ENCODE measurements at places on chromosomes 13 and 19.

DNA sequence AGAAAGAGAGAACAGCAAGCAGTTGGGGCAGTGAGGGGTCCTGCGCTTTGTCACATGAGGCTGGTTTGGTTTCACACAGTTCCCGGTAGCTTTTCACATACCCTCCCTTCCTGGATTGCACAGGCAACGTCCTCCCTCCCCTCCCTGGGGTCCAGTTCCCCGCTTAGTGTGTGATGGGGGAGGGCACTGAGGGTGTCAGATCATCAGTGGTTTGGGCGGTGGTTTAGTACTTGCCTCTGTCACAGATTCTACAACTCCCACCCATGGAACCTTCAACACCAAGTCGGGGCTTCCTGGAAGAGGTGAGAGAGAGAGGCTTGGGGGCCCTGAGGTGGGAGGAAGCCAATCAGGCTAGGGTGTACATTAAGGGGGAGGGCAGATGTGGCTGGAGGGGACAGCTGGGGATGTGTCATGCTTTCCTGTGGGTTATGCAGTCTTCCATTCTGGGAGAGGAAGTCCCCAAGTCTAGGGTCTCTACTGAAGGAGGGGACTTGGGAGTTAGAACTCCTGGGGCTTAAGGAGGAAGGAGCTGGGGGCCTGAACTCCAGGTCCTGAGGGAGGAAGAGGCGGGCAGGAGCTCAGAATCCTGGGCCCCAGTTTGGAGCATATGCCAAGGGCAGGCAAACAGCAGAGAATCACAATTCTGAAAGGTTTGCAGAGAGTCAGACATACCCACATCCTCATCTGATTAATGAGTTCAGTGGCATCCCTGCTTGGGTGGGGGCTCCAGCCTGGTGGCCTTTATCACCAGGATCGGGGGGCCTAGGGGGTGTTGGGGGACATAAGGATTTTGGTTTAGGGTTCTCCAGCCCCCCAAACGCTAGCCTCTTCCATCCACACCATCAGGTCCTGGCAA, at the start of gene NKG7:
Gene NKG7 (minus strand): TSS at position 6 of the 856 bp plus-strand sequence. CDS start 119 bp downstream, outside the sequence.
- DNase-seq, result no peak

DNA sequence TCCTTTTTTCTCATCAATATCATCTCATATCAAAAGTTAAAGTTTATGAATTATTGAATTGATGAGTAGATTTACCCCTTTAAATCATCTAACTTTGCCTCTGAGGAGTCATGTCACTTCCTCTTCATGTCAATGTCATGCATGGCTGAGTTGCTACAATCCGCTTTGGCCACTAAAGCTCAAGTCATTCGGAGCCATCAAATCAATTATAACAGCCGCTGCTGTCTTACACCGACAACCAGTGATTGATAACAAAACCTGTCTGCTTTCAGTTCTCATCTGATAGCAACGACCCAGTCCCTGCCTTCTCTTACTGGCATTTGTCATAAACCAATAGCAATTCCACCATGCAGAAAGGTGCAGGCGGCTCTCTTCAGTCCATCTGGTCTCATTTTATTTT, 429.3 kb downstream of the DIAPH3 start:
- DNase-seq, result no peak

DNA sequence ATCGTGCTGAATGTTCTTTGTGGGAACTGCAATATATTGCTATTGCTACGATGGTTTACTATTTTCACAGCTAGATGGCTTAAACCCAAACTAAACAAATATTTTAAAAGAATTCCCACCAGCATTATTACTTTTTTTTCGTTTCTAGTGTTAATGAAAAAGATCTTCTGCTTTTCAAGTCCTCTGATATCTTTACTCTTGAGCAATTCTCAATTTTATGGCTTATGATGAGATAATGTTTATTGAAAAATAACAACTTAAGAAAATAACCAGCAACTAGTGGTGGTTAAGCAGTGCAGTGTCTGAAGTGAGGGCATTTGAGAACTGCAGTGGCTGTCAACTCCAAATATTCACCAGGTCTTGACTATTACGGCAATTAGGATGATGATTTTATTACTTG, 360.4 kb downstream of the ENOX1 start:
- DNase-seq, result no peak

- DNase-seq, result peak; percentile 43
Measured at GRCh38 chr13:99617474-99618255, 116.4 kb downstream of the TM9SF2 start.

DNA sequence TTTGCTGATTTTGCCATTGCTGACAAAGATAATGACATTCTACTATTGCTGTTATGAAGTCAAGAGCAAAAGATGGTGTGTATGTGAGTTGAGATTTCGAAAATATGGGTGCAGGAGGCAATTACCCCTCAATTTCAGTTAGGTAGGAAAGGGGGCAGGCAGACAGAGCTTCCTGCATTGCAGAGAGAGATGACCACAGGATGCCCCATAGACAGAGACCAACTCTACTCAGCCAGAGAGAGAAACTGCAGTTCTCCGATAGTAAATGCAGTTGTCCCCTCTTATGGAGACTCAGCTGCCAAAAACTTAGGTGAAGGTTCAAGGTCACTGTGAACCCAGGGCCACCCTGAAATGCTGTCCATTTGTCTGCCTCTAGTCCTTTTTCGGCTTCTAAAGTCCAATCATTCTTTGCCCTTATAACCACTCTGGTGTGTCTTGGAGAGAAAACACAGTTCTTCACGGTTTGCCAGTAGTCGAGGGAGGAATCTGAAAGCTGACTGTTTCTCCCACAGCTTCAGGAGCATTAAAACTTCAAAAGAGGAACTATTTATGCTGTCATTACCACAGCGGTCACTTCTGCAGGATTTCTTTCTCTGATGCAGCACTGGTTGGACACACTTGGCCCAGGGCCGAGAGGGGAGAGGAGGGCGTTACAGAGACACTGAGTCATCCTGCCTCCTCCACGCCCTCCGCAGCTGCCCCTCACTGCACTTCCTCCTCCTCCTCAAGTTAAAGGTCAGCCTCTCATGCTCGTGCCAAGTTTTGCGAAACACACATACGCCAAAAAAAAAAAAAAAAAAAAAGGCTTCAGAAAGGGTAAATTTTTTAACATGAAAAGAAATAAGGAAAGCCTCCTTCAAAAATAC, 264.3 kb downstream of the FOXO1 start:
- DNase-seq, result peak; percentile 91

DNA sequence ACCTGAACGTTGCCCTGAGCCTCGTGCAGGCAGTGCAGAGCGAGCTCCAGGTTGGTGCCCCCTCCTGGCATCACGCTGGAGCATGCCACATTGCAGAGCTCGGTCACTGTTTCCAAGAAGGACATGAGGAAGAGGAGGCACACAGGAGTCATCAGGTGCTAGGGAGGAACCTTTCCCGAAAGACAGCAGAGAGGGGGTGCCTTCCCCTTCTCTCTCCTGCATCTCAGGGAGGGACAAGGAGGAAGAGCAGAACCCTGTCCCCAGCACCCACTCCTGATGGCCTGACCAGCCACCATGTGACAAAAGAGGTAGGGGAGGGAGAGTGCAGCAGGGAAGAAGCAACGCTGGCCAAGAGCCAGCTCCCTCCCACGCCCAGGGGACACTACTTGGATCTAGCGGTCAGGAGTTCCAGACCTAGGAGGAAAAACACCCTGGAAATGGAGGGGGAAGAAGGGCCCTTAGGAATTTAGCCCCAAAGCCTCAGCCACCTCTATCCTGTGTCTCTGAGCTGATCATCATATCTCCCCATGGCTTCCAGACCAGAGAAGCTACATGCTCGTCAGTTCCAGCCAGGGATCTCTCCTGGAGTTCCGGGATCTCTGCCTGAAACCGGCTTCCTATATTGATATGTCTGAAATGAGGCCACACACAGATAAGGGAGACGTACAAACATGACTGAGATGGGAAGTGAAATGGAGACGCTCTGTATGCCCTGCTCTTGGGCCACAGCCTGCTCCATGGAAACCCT, 17.0 kb upstream of the NAPA start:
- DNase-seq, result no peak

- peak; percentile 50 for DNase-seq
Measured at GRCh38 chr19:47786566-47786965, 8.1 kb downstream of the SELENOW start.

DNA sequence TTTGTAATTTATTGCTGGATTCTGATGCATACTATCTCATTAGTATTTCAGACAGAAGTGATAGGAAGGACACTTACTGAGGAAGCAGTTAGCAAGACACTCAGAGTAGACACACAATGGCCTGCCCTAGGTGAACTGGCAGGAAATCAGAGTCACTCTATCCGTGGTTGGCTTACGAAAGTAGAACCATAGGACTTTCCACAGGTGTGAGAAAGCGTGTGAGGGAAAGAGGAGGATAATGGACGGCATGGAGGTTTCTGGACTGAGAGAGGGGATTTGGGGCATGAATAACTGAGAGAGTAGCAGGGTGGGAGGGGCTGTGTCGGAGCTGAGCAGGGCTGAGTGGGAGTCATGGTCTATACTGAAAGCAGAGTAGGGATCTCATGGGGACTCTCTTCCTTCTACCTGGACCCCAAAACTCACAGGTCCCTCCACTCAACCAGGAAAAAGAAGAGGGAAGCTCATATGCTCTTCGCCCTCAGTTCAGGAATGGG, 18.7 kb upstream of the EID2 start:
- DNase-seq, result no peak

DNA sequence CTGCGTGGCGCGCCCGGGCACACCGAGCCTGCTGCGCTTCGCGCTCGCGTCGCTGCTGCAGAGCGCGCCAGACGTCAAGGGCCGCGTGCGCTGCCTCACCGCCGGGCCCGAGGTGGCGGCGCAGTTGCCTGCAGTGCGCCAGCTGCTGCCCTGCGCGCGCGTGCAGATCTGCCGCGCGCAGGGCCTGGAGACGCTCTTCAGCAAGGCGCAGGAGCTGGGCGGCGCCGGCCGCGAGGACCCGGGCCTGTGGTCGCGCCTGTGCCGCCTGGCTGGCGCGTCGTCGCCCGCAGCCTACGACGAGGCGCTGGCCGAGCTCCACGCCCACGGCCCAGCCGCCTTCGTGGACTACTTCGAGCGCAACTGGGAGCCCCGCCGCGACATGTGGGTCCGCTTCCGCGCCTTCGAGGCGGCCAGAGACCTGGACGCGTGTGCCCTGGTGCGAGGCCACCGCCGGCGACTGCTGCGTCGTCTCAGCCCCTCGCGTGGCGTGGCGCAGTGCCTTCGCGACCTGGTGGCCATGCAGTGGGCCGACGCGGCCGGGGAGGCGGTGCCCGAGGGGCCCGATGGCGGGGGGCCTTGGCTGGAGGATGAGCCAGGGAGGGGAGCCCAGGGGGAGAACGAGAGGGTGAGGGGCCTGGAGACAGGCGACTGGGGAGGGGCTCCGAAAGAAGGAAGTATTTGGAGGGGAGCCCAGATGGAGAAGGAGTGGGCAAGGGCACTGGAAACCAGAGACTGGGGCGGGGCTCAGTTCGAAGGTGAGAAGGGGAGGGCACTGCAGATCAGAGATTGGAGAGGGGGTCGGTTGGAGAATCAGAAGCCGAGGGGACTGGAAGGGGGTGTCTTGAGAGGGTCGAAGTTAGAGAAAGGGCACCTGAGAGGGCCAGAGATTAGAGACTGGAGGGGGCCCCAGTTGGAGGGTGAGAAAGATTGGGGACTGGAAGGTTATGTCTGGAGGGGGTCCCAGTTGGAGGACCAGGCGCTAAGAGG, 24.7 kb downstream of the ZSWIM9 start:
- DNase-seq, result no peak

DNA sequence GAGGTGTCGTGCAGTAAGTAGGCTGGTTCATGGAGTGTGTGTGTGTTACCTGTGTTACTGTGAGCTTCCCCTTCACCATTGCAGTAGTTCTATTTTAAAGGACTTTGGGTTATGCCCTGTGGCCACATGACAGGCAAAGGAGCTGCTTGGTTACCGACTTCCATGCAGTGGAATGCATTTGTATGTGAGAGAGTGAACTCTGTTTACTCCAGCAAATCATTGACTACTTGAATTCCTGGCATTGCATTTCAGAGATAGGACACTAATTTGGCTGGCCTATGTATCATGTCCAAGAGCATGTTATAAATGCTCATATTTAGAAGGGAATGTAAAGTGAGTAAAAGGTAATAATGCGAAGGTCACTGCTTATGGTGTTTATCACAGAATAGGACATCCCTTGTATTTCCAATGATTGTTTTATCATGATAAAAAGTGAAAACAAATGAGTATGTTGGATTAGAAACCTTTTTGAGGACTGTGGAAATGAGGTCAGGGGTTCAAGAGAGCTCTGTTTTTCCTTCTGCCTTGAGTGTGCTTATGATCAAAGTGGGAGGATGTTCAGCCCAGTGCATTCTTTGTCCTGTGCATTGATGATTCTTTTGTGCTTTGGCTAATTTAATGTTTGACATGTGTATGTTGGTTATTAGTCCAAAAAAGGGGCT, 156.5 kb downstream of the LMO7 start:
- DNase-seq, result no peak

DNA sequence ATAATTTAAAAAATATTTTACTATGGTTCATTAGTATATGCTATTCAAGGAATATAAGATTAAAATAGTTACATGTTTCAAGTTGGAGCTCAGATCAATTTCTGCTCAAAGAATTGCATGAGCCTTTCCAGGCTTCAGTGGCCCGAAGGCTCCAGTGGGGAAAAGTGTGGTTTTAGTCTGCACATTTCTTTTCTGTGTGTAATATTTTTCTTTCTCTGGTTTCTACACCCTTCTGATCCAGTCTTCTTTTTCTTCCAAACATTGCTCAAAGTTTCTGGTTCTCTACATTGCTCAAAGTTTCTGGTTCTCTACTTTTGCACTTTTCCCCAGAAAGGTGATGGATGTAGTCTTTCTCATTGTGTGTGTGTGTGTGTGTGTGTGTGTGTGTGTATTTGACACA, 64.7 kb upstream of the OXGR1 start:
- no peak for DNase-seq

- DNase-seq, result no peak
Measured at GRCh38 chr19:34201133-34201532, 28.8 kb downstream of the LSM14A start.

DNA sequence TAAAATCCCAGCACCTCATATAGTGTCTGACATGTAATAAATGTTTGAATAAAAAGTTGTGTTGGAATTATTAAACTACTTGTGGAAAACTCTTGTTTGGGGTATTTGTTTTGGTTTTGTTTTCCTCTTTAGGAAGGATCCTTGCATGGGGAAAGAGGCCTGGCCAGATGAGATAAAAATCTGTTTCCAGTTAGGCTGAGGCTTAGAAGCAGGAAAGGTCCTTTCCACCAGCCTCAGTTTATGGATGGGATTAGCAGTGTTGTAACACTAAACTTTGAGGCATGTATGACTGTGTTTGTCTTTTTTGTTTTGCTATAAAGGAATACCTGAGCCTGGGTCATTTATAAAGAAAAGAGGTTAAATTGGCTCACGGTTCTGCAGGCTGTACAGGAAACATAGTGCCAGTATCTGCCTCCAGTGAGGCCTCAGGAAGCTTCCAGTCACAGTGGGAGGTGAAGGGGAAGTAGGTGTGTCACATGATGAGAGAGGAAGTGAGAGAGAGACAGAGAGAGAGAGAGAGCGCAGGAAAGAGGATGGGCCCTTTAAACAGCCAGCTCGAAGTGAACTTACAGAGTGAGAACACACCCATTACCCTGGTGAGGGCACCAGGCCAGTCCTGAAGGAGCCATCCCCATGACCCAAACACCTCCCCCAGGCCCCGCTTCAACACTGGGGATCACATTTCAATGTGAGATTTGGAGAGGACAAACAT, 21.6 kb downstream of the SPATA13 start:
- no peak for DNase-seq

Measured in right hindlimb (tissue), 1 donor.